ENCODE measurements at places on chromosomes 16 and 17.

GRCh38 chr17:64457156-64457555 lies 8.2 kb downstream of the MILR1 start:
- DNase-seq = no peak

GRCh38 chr17:5694551-5694950 lies 110.2 kb upstream of the NLRP1 start:
- no peak for DNase-seq

DNA sequence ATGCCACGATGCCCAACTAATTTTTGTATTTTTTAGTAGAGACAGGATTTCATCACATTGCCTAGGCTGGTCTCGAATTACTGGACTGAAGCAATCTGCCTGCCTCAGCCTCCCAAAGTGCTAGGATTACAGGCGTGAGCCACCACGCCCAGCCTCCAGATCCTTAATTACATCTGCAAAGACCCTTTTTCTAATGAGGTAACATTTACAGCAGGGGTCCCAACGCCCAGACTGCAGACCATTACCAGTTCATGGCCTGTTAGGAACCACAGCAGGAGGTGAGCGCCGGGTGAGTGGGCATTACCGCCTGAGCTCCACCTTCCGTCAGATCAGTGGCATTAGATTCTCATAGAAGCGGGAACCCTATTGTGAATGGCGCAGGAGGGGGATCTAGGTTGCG lies 4.0 kb upstream of the RAB11FIP4 start:
- DNase-seq = no peak

DNA sequence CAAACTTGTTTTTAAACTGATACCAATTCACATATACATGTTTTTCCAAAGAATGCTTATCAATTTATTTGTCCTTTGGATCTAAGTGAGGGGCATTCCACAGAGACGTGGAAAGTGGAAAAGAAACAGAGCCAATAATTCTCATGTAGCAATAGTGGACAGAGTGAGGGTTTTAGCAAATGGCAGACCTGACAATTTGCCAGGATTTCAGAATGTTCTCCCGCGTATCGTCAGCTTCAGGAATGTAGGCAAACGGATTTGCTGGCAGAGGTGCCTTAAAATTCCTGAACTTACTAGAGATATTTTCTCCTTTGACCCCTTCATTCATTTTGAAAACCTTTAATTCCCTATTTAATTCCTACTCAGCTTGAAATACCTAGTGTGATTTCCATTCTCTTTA lies 193.4 kb upstream of the CPHXL start:
- DNase-seq = no peak

- DNase-seq = no peak
These were observed 62.1 kb downstream of the PRKCA start for GRCh38 chr17:66364508-66364907.

- DNase-seq = no peak
These were observed 910 bp downstream of the ITGAL start for GRCh38 chr16:30473231-30474073.

GRCh38 chr17:49730078-49730784 lies 22.5 kb upstream of the SLC35B1 start:
- DNase-seq = no peak

- DNase-seq = no peak
These were observed 64.2 kb upstream of the METRNL start for GRCh38 chr17:83014940-83015910.

Measured in nephron progenitor cell (in vitro differentiated cells).